Activated T-helper 2 cell treated with anti-CD3 and anti-CD28 coated beads, Interferon-gamma antibody, Interleukin-2, Interleukin-4, amounts not matched to agents 10 μg/mL and 5 μg/mL and 100 μg/mL, durations not matched to agents 14 hours and 24 hours and 36 hours (primary cell): ENCODE measurements at places on chromosomes 5 and 9. TPM values are rescaled to one million over a fixed set of nuclear protein-coding genes. Genes with fewer than 3 reads are reported as not detected.

ADAMTS13 gene
- 1.5 and 1.6 TPM in 2 replicates for total RNA-seq

NPR3 gene
- 0.02 TPM in 1 of 2 replicates, not detected in the other for total RNA-seq

PCDHGC5 gene
- total RNA-seq: not detected in 2 replicates

ANKRD31 gene
- 0.11 and 0.28 TPM in 2 replicates for total RNA-seq

NUTM2F gene
- total RNA-seq: not detected in 2 replicates

ROR2 gene
- total RNA-seq: not detected in 2 replicates

LRRC26 gene
- total RNA-seq: 0.21 and 0.34 TPM in 2 replicates

PCDHB11 gene
- total RNA-seq: not detected in 2 replicates

DNA sequence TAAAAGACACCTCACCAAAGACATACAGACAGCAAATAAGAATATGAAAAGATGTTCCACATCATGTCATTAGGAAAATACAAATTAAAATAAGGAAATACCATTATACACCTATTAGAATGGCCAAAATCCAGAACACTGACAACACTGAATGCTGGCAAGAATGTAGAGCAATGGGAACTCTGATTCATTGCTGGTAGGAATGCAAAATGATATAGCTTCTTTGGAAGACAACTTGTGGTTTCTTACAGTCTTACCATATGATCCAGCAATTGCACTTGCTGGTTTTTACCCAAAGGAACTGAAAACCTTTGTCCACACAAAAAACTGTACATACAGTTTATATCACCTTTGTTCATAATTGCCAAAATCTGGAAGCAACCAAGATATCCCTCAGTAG lies 6.5 kb downstream of the TMEM161B start:
- no peak for DNase-seq
- no peak overlapping the region for H3K4me3 ChIP-seq
- peaks cover 43% of the 10 kb centered on the region for H3K4me1 ChIP-seq
- H3K27me3 ChIP-seq: no peaks in the 10 kb centered on the region
- H3K27ac ChIP-seq: peak overlapping the region; percentile 48
- peaks cover 72% of the 10 kb centered on the region for H3K36me3 ChIP-seq

GRCh38 chr5:71471193-71471592 lies 15.7 kb downstream of the BDP1 start:
- no peaks in the 10 kb centered on the region for H3K4me1 ChIP-seq
- H3K27me3 ChIP-seq: no peaks in the 10 kb centered on the region
- no peak for DNase-seq
- H3K27ac ChIP-seq: no peak overlapping the region
- H3K36me3 ChIP-seq: peaks cover 71% of the 10 kb centered on the region

- no peaks in the 10 kb centered on the region for H3K27me3 ChIP-seq
- H3K36me3 ChIP-seq: peaks cover 63% of the 10 kb centered on the region
- no peak overlapping the region for H3K4me3 ChIP-seq
- DNase-seq: no peak
- peak overlapping the region; percentile 53 for H3K27ac ChIP-seq
These were observed 11.3 kb downstream of the PHYKPL start for GRCh38 chr5:178221282-178221681.

- DNase-seq: no peak
- H3K4me1 ChIP-seq: peaks cover 21% of the 10 kb centered on the region
- peak overlapping the region; percentile 25 for H3K27ac ChIP-seq
- H3K4me3 ChIP-seq: no peak overlapping the region
- H3K36me3 ChIP-seq: peaks cover 43% of the 10 kb centered on the region
These were observed 20.3 kb downstream of the QSOX2 start for GRCh38 chr9:136225366-136225747.

- H3K36me3 ChIP-seq: no peaks in the 10 kb centered on the region
- H3K4me3 ChIP-seq: no peak overlapping the region
- H3K27me3 ChIP-seq: no peaks in the 10 kb centered on the region
- no peak overlapping the region for H3K27ac ChIP-seq
- no peak for DNase-seq
These were observed 754.3 kb downstream of the TLE4 start for GRCh38 chr9:80326105-80326504.

DNA sequence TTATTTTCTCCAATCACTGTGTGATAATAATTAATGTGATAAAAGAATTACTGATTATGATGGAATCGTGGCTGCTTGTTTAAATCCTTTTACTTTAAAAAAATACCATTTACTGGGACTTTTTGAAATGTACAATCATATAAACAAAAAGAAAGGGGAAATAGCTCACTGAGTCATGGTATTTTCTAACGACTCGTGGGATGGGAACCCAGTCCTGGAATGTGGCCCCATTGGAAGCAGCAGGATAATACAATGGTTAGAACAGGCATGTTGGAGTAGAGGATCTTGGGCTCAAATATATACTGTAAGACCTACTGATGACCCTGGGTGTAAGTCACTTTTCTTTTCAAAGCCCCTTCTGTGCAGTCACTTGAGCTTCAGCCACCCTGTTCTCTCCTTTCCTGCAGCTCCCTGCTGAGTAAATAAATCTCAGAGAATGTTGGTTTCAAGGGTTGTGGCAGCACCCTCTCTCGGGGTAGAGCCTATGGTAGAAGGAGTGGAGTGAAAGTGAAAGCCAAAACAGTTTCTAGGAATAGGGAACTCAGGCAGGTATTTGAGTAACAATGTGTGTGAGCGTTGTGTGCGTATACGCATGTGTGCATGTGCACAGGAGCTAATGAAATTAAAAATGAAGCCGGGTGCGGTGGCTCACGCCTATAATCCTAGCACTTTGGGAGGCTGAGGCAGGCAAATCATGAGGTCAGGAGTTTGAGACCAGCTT lies 40.8 kb upstream of the LARP1 start:
- H3K36me3 ChIP-seq: no peaks in the 10 kb centered on the region
- no peak overlapping the region for H3K27ac ChIP-seq
- peaks cover 3% of the 10 kb centered on the region for H3K27me3 ChIP-seq

GRCh38 chr9:125852386-125852785 lies 105.2 kb downstream of the PBX3 start:
- no peak for DNase-seq
- peaks cover 19% of the 10 kb centered on the region for H3K4me1 ChIP-seq
- no peaks in the 10 kb centered on the region for H3K36me3 ChIP-seq
- H3K4me3 ChIP-seq: no peak overlapping the region
- no peak overlapping the region for H3K27ac ChIP-seq

DNA sequence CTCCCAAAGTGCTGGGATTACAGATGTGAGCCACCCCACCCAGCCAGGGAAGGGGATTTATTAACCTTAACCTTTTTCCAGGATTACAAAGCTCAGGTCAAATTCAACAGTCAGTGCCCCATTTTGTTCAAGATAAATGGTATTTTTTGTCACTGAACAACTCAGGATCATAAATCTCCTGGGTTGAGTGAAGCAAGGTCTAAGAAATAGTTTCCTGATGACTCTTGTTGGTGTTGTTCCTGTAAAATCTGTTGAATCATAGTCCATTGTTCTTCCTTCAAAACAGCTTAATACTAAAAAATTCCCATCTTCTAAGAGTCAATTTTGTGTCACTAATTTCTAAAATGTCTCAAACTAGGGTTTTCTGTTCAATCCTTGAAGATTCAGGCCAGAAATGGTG lies 33.9 kb upstream of the JMY start:
- H3K4me1 ChIP-seq: no peaks in the 10 kb centered on the region
- H3K4me3 ChIP-seq: no peak overlapping the region
- no peaks in the 10 kb centered on the region for H3K27me3 ChIP-seq
- no peak for DNase-seq
- H3K27ac ChIP-seq: no peak overlapping the region

GRCh38 chr5:9233712-9234111 lies 312.2 kb downstream of the SEMA5A start:
- no peaks in the 10 kb centered on the region for H3K27me3 ChIP-seq
- DNase-seq: no peak
- H3K4me1 ChIP-seq: no peaks in the 10 kb centered on the region
- no peak overlapping the region for H3K4me3 ChIP-seq
- no peaks in the 10 kb centered on the region for H3K36me3 ChIP-seq

DNA sequence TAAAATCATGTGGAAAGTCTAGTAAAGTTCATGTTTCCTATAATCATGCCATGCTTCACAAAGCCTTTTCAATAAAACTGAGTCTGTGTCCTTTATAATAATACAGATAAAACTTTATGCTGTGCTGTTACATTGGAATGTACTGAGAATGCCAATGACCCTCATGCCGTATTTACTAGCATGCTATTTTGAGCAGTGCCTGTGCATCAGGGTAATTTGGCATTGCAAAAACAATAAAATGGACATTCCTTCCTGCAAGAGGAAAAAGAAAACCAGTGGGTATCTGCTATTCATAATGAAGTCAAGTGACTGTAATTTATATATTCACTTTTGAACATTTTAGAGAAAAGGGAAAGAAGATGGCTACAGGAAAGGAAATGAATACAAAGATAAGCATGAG lies 159.0 kb downstream of the PBX3 start:
- H3K4me1 ChIP-seq: no peaks in the 10 kb centered on the region
- H3K4me3 ChIP-seq: no peak overlapping the region
- no peaks in the 10 kb centered on the region for H3K36me3 ChIP-seq
- no peak overlapping the region for H3K27ac ChIP-seq

DNA sequence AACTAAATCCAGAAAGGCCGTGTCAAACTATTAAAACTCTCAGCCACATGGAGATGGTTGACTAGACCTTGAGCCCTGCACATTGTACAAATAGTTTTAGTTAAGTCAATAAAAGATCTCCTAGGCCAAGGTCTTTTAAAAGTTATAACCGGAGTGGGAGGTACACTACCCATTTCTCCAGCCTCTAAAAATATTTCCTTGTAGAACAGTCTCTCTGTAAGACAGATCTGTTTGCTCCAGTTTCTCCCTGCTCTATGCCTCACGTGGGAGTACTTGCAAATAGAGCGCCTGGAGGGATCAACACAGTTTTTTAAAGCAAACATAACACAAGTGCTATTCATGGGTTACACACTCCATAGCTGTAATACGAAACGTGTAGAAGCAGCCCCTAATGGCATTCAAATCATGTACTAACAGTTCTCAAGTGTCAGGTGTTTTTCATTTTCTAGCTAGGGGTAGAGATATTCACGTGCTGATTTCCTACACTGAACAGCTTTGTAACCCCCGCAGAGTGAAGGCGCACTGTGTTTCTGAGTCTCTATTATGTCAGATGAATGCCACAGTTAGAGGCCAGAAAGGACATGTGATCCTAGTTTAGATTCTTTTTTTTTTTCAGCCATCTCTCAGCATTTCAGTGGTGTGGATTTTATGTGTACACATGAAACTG lies 703.4 kb upstream of the GRAMD2B start:
- H3K4me1 ChIP-seq: no peaks in the 10 kb centered on the region
- no peak for DNase-seq
- H3K27me3 ChIP-seq: no peaks in the 10 kb centered on the region
- no peak overlapping the region for H3K27ac ChIP-seq
- H3K36me3 ChIP-seq: no peaks in the 10 kb centered on the region

- no peaks in the 10 kb centered on the region for H3K36me3 ChIP-seq
- H3K27me3 ChIP-seq: no peaks in the 10 kb centered on the region
- no peaks in the 10 kb centered on the region for H3K4me1 ChIP-seq
These were observed 736.9 kb downstream of the TLE1 start for GRCh38 chr9:80952363-80952922.

DNA sequence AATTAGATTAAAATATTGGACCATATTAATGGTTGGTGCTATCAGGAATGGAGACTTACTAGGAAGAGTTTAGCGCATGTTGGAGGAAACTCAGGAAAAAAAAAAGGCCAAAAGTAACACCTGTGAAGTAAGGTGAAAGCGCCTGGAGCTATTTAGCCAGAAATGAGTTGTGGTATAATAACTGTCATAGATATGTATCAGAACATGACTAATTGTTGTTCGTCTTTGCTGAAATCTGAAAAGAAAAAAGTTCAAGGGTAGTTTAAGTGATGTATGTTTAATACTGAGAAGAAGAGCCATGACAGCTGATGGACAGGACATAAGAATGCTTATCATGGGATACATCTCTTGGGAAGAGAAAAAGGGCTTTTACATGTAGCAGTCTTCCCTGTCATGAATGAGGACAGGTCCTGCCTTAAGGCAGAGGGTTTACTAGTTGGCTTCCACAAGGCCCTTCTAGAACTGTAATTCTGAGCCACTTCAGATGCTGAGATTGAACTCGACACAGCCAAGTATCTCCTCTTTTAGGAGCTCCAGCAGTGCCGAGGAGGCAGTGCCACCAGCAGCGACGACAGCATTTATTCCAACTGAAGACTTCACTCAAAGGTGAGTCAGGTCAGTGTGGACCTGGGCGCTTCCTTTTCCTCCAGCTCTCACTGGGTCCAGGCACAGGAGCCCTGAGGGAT lies 940 bp upstream of the CAMK4 start:
- H3K4me1 ChIP-seq: peaks cover 41% of the 10 kb centered on the region
- peak overlapping the region; percentile 88 for H3K4me3 ChIP-seq
- DNase-seq: no peak
- no peaks in the 10 kb centered on the region for H3K27me3 ChIP-seq

DNA sequence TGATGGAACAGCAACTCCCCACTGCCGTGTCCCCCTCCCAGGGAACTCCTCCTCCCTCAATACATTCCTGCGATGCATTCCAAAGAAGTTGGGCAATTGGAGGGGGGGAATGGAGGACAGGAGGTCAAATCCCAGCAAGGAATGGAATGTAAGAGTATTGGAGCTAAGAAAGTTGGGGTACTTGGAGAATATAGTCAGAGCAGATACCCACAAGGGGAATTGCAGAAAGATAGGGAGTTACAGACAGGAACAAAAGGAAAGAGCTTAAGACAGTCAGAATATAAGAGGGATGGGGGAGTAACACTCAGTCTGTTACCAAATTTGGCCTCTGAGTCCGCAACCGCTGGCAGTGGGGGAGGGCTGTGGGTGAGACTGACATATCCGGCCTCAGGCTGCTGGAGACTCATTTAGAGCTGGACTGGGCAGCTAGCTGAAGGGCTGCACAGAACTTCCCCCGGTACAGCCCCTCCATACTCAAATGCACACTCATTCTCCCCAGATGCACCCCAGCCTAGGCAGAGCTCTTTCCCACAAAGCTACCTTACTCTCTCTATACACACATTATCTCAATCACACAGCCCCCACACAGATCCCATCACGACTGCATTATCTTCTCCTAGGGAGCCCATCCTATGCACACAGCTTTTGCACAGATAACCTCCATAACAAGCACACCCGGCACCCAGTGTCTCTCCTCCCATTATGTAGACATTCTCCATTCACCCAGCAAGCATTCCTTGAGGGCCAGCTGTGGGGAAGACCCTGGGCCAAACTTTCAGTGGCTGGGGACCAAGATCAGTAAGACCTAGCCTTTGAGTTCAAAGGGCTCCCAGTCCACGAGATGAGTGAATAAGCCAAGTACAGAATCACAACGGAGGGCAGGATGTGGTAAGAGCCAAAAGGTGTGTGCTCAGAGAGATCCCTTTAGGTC lies 3.7 kb downstream of the TLN1 start:
- no peak for DNase-seq
- H3K4me3 ChIP-seq: no peak overlapping the region
- H3K36me3 ChIP-seq: peaks cover 39% of the 10 kb centered on the region
- H3K4me1 ChIP-seq: peaks cover 13% of the 10 kb centered on the region
- no peaks in the 10 kb centered on the region for H3K27me3 ChIP-seq

DNA sequence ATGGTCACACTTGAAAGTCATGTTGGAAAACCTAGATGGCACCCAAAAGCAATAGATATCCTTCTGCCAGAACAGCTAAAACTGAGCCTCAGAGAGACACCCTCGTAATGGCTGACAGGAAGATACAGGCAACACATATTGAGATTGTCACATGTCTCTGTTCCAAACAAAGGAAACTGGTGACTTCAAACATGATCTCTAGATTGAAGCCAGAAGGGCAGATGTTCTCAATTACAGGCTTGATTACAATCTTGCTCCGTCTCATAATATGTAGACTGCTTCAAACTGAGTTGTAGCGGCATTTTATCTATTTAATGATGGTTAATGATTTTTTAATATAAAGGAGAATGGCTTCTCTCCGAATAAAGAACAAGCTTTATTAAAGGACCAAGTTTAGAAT lies 774.3 kb downstream of the KCTD16 start:
- H3K4me3 ChIP-seq: no peak overlapping the region
- H3K27ac ChIP-seq: no peak overlapping the region
- DNase-seq: no peak
- H3K27me3 ChIP-seq: no peaks in the 10 kb centered on the region
- H3K36me3 ChIP-seq: no peaks in the 10 kb centered on the region
